ENCODE measurements at places on chromosomes 16 and 17.

- DNase-seq: no peak
Measured at GRCh38 chr17:21295036-21295952, 10.8 kb downstream of the MAP2K3 start.

DNA sequence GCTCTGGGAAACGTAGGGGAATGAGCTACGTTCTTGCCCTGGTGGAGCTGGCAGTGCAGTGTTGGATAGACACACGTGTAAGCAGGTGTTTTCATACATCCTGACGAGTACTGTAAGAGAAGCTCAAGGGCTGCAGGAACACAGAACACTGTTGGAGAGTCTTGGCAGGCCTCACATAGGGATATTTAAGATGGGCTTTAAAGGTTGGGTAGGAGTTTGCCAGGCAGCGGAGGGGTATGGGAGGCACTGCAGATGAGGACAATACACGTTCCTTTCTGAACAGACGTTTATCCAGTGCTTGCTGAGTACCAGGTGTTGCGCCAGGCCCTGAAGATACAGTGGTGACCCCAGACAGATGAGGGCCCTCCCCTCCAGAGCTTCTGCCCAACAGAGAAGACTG lies 6.3 kb downstream of the KDM8 start:
- no peak for DNase-seq

- DNase-seq: peak; percentile 89
Measured at GRCh38 chr17:64074704-64075426, 54.4 kb upstream of the ICAM2 start.

DNA sequence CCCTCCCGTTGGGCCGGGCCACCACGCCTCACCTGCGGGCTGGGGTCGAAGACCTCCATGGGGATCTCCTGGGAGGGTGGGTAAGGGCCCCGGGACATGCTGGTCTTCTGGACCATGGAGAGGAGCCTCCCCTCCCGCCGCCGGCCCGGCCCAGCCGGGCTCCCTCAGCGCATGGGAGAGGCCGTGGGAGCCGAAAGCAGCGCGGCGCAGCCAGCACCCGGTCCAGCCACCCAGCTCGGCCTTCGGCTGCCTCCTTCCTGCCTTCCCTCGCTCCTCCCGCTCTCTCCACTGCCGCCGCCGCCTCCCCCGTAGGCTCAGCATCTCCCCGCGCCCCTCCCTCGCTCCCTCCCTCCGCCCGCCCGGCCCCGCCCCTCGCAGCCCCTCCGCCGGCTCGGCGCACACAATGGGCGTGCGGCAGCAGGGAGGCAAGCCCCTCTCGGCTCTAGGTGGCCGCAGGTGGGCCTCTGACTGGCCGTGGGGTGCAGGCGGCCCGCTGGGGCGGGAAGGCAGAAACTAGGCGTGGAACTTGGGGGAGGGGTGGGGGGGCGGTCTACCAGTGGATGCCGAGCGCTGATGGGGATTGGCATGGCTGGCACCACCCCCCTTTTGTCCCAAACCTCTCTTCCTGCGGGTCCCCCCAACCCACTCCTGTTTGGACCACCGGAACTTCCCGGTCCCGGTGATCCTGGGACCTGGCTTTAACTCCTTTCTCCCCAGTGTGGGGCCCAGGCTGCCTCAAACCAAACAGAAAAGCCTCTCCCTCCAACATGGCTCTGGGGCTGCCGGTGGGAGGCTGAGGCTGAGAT lies at the start of gene CACNB1:
Gene CACNB1, minus strand, starts transcription at position 290 of the 806 bp plus-strand sequence. Its CDS starts 174 bp downstream, at position 116.
- DNase-seq: no peak

DNA sequence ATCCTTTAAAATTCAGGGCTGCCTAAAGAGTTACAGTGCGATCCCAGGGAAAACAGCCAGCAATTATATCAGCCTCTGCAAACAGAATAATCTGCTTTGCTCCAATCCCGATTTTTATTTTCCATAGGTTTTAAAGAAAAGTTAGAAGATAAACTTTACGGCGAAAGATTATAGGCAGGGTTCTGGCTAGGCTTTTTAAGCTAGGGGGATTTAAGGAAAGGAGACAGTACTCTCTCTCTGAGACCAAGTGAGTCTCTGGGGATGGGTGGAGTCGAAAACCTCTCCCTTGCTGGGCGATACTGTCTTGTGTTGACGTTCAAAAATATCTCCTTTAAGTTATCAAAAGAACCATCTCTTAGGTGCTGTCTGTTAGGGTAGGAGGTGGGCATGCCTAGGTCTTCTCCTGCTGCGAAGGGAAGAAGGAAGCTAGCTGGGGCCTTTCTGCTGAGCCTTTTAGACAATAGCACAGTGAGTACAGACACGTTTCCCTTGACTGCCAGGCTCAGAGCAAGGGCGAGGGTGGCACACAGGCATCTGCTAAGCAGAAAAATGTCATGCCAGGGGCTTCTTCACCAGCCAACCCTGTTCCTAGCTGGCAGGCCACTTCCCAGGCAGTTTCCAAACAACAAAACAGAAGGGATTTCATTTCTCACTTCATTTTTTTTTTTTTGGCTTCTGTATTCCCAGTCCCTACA lies 167.9 kb upstream of the MAF start:
- DNase-seq: no peak
